GM23248 (cell line): ENCODE measurements at places on chromosomes 13 and 19. TPM values are rescaled to one million over a fixed set of nuclear protein-coding genes. Genes with fewer than 3 reads are reported as not detected.

DNA sequence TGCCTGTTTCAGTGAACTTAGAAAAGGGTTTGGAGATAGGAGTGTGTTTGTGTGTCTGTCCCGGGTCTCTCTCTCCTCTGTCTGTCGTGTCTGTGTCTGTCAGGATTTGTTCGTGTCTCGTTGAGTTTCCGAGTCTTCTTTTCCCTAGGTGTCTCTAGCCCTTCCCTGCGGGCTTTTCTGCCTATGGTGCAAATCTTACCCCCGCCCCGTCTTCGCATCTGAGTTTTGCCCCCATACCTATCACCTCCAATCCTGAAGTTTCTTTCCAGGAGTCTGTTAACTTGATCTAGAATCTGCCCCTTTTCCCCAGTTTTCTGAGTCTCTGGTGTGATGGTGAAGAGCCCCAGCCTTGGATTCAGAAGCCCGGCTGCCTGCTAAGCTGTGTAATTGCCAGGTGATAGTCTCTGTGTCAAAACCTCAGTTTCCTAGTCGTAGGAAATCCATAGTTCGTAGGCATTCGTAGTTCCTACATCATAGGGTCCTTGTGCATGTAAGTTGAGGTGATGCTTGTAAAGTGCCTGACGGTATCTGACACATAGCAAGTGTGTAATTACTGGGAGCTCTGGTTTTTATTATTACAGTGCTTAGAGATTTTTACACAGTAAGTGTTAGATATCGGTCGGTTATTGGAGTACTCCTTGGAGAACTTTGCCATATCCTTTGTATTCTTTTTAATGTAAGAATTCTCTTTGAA lies 782 bp downstream of the EPN1 start:
- no peaks in the 10 kb centered on the region for H3K27me3 ChIP-seq
- peak; percentile 54 for DNase-seq
- H3K4me1 ChIP-seq: peaks cover 39% of the 10 kb centered on the region
- H3K4me3 ChIP-seq: peak overlapping the region; percentile 93
- H3K27ac ChIP-seq: peak overlapping the region; percentile 66

DNA sequence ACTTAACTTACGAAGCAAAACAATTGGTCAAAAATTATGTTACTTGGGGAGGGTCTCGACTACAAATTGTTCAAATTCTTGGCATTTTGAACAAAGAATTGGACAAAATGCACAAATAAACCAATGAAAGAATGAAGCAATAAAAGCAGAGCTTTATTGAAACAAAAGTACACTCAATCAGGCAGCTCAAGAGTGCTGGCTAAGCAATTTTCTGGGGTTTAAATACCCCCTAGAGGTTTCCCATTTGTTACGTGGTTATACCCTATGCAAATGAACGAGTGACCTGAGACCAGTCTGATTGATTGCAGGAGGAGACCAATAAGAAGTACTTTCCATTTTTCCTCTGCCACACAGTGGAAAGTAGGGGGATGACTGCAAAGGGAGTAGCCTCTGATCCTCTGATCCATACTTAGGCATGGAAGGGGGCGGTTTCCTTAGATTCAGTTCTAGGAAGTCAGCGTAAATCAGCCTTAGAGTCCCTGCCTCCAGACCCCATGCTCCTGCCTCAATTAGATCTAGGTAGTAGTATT lies 228.6 kb downstream of the EFNB2 start:
- DNase-seq: no peak
- H3K27ac ChIP-seq: no peak overlapping the region
- H3K4me3 ChIP-seq: no peak overlapping the region
- H3K36me3 ChIP-seq: no peaks in the 10 kb centered on the region
- no peaks in the 10 kb centered on the region for H3K27me3 ChIP-seq

Gene TMPRSS9
- total RNA-seq: not detected in 2 replicates

Gene CYP2A6
- total RNA-seq: not detected in 2 replicates

Gene RCBTB2
- 8.0 and 20.4 TPM in 2 replicates for total RNA-seq

GRCh38 chr13:97030705-97031452 lies 36.6 kb upstream of the OXGR1 start:
- no peaks in the 10 kb centered on the region for H3K27me3 ChIP-seq
- H3K4me3 ChIP-seq: no peak overlapping the region
- DNase-seq: peak; percentile 72
- H3K27ac ChIP-seq: no peak overlapping the region

DNA sequence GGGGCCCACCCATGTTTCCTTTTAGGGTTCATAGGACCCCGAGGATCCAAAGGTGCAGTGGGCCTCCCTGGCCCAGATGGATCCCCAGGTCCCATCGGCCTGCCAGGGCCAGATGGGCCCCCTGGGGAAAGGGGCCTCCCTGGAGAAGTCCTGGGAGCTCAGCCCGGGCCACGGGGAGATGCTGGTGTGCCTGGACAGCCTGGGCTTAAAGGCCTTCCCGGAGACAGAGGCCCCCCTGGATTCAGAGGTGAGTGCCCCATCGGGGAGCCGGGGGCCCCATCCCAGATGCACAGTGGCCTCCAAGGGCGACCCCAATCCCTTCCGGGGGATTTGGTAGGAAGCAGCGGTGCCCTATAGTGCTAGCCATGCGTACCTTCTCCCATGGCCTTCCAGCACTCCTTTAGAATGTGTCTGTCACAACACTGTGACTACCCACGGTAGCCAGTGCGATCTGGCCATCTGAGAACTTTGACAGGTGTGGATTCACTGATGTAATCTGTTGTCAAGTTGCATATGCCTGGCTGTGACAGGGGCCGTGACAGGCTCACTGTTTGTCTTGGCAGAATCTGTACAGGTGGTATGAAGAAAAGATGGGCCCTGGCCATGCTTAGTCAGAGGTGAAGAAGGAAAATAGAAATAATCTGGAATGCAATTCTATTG lies 88.5 kb downstream of the RAB20 start:
- no peaks in the 10 kb centered on the region for H3K4me1 ChIP-seq
- no peaks in the 10 kb centered on the region for H3K27me3 ChIP-seq
- H3K4me3 ChIP-seq: no peak overlapping the region
- no peak for DNase-seq

Gene NKPD1
- total RNA-seq: 0.11 and 0.25 TPM in 2 replicates

DNA sequence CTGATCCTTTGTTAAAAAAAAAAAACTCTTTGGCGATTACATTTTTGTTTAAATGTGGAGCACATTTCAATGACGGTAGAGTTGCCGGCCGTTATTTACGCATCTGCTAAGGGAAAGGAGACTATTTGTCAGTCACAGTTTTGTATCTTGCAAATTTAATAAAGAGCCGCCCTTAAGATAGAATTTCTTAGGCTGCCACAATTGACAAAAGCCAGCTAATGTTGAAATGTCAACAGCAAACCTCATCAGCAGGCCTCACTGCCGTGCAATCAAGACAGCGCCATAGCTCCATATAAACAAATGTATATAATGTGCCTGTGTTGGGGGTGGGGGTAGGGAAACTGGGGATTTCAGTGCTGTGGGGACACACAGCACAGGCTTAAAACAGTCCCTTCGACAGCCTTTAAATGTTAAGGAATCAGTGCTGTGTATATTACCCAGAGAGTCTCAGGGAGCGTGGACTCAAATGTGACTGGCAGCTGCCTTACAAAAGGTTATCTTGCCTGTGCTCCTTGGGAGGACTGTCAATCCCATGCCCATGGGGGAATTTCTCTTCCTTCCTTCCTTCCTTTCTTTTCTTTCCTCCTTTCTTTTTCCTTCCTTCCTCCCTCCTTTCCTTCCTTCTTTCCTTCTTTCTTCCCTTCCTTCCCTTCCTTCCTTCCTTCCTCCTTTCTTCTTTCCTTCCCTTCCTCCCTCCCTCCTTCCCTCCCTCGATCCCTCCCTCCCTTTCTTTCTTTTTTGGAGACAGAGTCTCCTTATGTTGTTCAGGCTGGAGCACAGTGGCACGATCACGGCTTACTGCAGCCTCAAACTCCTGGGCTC lies 108.0 kb downstream of the URI1 start:
- no peak overlapping the region for H3K27ac ChIP-seq
- DNase-seq: no peak
- H3K27me3 ChIP-seq: no peaks in the 10 kb centered on the region
- no peak overlapping the region for H3K4me3 ChIP-seq

Gene IL12RB1
- not detected in 2 replicates for total RNA-seq

DNA sequence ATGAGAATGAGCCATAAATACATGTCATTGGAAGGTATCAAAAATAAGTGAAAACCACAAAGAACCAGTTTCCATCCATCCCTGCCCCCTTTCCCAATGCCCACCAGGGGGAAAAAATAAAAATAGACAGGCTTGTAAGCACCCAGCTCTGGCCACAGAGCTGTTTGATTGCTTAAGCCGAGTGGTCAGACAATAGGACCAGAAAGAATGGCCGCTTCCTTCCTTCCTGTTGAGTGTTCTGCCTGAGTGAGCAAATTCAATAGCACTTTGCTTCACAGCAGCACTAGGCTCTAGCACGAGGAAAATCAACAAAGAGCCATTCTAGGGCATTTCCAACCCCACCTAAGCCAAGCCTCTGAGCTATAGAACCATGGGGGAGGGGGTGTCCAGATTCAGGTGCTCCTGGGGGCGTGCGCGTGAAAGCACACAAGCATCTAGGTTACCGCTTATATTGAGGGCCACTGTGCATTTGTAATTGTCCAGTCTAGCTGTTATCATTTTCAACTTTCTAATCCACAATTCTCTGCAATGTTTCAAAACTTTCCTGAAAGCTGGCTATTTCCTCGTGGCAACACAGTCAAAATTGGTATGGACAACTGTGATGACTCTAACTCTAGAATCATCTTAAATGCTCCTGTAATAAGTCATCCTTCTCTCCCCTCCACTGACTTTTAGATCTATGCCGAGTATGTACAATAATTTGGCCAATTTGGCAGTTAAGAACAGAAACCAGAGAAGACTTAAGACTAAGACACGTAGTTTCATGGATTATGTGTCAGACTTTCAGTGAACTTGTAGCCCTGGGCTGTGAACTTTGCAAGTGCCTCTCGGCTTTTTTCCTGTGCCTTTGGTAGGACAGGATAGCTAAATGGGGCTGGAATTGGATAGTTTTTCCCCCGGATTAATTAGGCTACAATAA lies 64.3 kb downstream of the SPRY2 start:
- H3K36me3 ChIP-seq: no peaks in the 10 kb centered on the region
- no peak overlapping the region for H3K27ac ChIP-seq
- no peak overlapping the region for H3K4me3 ChIP-seq

Gene SMIM44
- total RNA-seq: not detected in 2 replicates
